GM18507 (cell line): ENCODE measurements at places on chromosomes 2 and 18.
A peak's percentile ranks its signal among the peaks of the same experiment; 100 is the strongest.

GRCh38 chr2:188495969-188496431 is 204.3 kb downstream of the GULP1 start:
- DNase-seq: no peak

DNA sequence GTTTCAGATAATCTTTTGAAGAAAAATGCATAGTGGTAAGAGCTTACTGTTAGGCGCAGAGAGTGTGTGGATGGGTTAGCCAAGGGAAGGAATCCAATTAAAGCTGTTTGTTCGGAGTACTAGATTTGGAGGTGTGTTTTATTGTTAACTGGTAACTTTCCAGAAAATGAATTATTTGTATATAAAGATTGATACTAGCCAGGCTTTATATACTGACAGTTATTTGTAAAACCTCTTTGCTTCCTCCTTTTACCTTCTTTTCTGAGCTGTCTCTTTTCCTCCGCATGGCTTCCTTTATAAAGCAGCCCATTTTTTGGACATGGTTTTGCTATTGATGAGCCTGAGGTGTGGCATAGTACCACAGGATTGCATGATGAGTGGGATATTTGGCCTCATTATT is 25.6 kb downstream of the SPTBN1 start:
- DNase-seq: no peak

DNA sequence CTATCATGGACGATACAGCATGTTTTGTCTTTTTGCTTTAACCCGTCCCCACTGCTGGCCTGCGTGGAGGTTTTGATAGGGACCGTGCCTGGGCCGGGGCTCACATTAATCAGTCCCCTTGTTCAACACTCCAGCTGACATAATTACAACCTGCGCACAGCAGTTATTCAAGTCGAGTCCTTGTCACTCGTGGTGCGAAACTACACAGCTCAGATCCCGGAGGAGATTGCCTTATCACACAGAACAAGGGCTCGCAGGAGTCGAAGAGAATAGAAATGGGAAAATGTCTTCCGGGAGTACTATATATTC is 304.4 kb downstream of the ZNF407 start:
- no peak for DNase-seq

- no peak for DNase-seq
These were observed 394.8 kb downstream of the DCDC2C start for GRCh38 chr2:4098137-4098536.

- DNase-seq: no peak
These were observed 74.9 kb downstream of the GPD2 start for GRCh38 chr2:156511122-156511521.

- DNase-seq: peak; percentile 7
These were observed 35.4 kb upstream of the PGAP1 start for GRCh38 chr2:196961889-196962288.

DNA sequence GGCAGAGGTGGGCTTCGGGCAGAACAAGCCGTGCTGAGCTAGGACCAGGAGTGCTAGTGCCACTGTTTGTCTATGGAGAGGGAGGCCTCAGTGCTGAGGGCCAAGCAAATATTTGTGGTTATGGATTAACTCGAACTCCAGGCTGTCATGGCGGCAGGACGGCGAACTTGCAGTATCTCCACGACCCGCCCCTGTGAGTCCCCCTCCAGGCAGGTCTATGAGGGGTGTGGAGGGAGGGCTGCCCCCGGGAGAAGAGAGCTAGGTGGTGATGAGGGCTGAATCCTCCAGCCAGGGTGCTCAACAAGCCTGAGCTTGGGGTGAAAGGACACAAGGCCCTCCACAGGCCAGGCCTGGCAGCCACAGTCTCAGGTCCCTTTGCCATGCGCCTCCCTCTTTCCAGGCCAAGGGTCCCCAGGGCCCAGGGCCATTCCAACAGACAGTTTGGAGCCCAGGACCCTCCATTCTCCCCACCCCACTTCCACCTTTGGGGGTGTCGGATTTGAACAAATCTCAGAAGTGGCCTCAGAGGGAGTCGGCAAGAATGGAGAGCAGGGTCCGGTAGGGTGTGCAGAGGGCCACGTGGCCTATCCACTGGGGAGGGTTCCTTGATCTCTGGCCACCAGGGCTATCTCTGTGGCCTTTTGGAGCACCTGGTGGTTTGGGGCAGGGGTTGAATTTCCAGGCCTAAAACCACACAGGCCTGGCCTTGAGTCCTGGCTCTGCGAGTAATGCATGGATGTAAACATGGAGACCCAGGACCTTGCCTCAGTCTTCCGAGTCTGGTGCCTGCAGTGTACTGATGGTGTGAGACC is at the start of gene PROC:
PROC (plus strand) TSS at position 128 of the 812 bp plus-strand sequence. CDS start 1,516 bp downstream, outside the sequence.
- DNase-seq: no peak

DNA sequence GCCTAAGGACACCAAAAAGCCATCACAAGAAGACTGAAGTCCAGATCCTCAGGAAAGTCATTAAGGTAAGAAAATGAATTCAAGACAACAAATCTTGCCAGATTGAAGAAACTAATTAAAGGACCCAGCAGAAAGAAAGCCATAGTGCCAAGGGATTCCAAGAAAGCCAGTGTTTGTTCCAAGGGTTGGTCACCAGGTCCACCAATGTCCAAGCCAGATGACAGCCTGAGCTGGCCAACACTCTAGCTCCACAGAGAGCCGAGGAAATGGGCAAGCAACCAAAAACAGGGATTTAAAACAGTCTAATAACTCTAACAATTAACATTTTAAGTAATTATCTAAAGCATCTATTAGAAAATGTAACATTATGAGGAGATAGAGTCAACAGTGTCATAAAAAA is 49.2 kb downstream of the DNER start:
- DNase-seq: no peak

DNA sequence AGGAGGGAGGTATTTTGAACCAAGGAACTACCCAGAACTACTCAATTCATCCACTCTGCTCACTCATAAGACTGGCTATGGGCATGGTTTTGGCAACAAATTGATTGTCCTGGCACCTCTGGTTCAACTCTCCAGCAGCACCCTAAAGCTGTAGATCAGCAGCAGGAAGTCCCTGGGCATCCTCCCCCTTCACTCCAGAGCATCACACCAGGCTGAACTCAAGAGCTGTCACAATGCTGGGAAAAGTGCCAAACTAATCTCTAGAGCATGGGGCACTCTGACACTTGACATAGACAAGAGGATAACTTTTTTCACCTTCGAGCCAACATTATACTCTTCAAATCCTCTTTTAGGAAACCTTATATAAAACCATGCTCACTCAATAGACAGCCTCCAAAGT is 154.1 kb upstream of the RBBP8 start:
- DNase-seq: no peak

DNA sequence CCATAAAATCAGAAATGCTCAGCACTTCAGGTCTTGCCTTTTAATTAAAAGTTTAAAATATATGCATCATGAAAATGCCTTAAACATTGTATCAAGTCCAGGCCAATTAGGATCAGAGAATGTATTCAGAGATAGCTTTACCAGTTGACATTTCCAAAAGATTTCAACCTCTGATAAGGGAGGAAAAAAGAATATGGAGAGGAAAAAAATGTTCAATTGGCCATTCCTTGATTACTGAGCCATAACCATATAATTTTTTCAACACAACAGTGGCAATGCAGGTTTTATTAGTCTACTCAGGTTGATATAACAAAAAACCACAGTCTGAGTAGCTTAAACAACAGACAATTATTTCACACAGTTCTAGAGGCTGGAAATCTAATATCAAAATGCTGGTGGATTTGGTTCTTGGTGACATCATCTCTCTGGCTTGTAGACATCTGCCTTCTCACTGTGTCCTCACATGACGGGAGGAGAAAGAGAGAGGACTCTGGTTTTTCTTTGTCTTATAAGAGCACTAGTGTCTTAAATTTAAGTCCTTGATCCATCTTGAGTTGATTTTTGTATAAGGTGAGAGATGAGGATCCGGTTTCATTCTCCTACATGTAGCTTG is 111.9 kb downstream of the IRS1 start:
- DNase-seq: no peak

DNA sequence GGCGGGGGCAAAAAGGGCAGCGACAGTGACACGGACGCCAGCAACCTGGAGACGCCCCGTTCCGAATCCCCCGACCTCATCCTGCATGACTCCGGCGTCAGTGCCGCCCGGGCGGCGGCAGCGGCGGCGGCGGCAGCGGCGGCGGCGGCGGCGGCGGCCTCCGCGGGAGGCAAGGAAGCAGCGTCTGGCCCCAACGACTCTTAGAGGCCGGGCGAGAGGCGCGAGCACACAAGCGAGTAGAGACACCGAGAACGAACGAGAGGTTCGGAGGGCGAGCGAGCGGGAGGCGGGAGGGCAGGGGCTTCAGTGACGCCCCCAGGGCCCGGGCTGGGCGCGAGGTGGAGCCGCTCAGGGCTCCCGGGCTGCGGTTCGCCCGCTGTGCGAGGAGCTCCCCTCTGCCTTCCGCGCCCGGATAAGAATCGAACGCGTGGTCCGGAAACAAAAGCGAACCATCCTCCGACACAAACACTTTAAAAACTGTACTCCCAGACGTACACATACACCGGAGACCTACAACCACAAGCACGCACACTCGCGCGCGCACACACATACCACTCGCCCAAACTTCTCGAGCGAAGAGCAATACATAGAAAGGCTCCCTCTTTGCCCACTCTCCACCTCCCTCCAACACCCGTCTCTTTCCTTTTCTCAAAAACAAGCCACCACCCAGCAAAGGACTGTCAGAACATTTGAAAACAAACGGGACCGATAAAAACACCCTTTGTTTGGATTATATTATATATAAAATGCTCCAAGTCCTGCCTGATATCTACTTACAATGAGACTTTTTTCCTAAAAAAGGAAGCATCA is 2.8 kb downstream of the SP9 start:
- DNase-seq: no peak

DNA sequence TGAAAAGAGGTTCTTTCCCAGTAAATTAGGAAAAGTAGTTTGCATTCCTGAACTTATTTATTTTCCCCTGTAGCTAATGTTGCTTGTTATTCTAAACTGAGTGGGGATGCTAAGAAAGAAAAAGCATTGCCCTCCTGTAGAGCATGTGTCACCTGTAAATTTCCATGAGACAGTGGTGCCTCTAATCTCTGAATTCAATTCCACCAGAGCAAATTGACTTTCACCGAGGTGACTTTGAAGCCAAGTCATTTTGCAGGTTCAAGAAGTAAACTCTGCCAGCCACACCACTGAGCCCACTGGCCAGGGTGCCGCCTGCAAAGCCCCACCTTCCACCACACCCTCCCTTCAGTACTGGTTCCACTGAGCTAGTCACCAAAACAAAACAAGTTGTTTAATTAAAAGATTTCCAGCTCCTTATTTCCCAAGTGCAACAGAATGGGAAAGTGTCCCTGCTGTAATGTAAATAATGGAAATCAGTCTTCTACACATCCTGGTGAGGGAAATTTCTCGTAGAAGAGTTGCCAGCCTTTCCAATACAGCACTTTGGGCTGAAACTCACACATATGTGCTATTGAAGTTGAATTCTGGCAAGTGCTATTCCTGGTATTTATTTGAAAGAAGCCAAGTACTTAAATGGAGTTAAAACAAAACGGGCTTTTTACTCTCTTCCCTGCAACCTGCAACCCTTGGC is 254.8 kb downstream of the RNF152 start:
- no peak for DNase-seq

DNA sequence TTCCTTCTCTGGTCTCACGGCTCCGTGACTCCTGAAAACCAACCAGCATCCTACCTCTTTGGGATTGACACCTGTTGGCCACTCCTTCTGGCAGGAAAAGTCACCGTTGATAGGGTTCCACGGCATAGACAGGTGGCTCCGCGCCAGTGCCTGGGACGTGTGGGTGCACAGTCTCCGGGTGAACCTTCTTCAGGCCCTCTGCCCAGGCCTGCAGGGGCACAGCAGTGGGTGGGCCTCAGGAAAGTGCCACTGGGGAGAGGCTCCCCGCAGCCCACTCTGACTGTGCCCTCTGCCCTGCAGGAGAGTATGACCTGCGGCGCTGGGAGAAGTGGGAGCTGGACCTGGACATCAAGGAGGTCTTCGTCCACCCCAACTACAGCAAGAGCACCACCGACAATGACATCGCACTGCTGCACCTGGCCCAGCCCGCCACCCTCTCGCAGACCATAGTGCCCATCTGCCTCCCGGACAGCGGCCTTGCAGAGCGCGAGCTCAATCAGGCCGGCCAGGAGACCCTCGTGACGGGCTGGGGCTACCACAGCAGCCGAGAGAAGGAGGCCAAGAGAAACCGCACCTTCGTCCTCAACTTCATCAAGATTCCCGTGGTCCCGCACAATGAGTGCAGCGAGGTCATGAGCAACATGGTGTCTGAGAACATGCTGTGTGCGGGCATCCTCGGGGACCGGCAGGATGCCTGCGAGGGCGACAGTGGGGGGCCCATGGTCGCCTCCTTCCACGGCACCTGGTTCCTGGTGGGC is 10.0 kb downstream of the PROC start:
- DNase-seq: no peak

DNA sequence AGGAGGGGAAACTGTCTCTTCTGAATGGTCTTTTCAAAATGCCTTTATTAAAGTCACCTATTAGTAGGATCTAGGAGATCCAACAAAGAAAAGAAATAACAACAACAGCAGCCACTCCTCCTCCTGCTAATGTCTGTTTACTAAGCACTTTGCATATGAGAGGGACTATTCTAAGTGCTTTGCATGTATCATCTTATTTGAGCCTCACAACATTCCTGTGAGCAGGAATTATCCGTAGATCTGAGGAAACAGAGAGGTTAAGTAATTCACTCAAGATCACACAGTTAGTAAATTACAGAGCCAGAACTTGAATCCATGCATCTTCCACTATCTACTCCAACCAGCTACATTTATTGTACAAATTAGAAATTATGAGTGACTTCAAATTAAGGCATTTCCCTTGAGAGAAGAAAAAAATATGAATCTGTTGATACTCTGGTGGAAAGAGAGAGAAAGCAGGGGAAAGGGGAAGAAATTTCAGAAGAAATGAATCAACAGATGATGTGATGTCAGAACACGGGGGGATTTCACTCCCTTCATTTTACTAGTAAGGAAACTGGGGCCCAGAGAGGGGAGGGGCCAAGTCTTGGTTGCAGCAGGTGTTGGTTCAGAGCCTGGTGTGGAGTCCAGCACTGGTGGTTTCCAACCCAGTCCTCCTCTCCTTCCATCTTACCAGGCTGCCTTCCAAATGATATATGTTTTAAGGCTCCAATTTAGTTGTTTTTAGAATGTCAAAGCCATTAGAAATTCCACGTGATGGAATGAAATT is 49.7 kb downstream of the TSN start:
- DNase-seq: no peak

DNA sequence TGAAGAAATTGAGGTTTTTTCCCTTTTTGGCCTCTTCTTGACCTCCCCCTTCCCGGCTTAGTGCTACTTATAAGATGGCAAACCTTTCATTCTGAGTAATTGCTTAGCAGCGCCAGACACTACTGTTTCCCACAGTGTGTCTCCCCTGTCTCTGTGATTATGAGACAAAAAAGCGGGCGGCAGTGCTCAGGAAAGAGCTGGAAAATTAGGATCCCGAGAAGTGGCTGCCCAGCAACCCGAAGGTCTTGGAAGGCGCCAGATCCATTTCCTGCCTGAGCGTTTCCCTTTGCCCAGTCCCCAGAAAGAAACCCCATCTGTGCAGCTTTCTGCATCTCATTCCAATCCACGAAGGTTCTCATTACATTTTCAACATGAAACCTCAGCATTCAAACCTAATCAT is 191.9 kb upstream of the APCDD1 start:
- DNase-seq: no peak

DNA sequence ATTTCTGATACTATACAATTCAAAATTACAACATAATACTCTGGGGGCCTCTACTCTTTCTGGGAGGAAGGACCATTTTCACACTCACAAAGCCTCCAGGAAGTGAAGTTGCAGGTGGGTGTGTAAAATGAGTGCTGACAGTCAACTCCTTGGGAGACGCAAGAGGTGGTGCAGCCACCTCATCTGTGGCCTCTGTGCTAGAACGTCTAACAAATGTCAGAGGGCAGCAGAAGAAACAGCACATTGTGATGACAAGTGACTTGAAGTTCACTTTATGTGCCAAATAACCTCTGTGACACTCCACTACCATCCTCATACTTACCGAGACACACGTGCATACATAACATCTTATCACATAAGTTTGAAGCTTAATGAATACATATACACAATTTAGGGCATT is 10.2 kb downstream of the RNF103 start:
- no peak for DNase-seq
